ENCODE measurements at places on chromosomes 1 and 21. TPM values are rescaled to one million over a fixed set of nuclear protein-coding genes. Genes with fewer than 3 reads are reported as not detected.

DNA sequence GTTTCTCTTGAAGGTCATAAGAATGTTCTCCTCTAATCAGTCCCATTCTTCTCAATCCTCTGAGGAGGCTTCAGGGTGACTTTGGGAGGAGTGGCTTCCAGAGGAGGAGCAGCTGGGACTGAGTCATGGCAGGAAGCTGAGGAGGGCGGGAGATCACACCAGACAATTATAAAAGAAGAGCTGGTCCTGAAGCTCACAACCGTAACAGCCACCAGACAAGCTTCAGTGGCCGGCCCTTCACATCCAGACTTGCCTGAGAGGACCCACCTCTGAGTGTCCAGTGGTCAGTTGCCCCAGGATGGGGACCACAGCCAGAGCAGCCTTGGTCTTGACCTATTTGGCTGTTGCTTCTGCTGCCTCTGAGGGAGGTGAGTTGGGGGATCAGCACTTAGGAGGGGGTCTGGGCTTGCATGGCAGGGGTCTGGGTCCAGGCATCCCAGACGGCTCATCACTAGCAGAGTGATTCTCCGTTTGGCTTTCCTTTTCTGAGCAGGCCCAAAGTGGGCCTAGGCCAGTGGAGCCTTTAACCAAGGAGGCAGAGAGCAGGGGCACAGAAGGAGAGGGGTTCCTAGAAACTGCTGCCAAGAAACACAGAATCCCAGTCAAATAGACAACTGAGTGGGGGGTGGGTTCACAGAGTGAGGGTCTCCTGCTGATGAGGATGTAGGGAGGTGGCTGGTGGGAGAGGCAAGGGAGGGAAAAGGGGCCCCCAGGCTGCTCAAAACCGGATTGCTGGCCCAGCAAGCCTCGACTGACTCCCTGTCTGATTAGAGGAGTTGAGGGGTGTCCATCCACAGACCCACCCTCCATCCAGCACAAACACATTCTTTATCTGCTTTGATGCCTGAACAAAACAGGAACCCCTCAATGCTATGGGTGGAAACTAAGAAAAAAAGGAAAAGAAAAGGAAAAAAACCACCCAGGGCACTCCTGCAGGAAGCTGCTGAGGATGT lies at the start of gene ECM1:
Gene ECM1, plus strand, starts transcription at position 198 of the 953 bp plus-strand sequence. Its CDS starts 101 bp downstream, at position 299.
- peaks cover 25% of the 10 kb centered on the region for H3K4me1 ChIP-seq
- peak within 1 kb of the TSS; percentile 46 for H3K4me3 ChIP-seq
- DNase-seq: no peak
- peaks cover 31% of the 10 kb centered on the region for H3K36me3 ChIP-seq
- no peaks in the 10 kb centered on the region for H3K27me3 ChIP-seq

The HNRNPU gene
- total RNA-seq: 328 TPM

DNA sequence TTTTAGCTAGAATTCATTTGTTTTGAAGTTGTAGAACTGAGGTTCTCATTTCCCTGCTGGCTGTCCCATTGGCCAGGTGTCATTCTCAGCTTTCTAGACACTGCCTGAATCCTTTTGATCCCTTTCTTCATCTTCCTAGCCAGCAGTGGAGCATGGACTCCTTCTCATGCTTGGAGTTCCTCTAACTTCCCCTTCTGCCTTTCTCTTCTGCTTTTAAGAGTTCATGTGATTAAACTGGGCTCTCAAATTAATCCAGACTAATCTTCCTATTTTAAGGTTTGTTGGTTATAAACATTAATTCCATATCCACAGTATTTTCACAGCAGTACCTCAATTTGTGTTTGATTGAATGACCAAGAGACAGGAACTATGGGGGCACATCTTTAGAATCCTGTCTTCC lies 52.3 kb downstream of the ADAMTS5 start:
- DNase-seq: no peak
- H3K27me3 ChIP-seq: no peaks in the 10 kb centered on the region
- no peak overlapping the region for H3K27ac ChIP-seq
- H3K36me3 ChIP-seq: no peaks in the 10 kb centered on the region
- H3K4me3 ChIP-seq: no peak overlapping the region

GRCh38 chr1:229845410-229846138 lies 219.5 kb downstream of the URB2 start:
- H3K36me3 ChIP-seq: no peaks in the 10 kb centered on the region
- DNase-seq: no peak
- H3K4me3 ChIP-seq: no peak overlapping the region
- peaks cover 7% of the 10 kb centered on the region for H3K4me1 ChIP-seq
- H3K27me3 ChIP-seq: peaks cover 17% of the 10 kb centered on the region
- H3K27ac ChIP-seq: no peak overlapping the region

DNA sequence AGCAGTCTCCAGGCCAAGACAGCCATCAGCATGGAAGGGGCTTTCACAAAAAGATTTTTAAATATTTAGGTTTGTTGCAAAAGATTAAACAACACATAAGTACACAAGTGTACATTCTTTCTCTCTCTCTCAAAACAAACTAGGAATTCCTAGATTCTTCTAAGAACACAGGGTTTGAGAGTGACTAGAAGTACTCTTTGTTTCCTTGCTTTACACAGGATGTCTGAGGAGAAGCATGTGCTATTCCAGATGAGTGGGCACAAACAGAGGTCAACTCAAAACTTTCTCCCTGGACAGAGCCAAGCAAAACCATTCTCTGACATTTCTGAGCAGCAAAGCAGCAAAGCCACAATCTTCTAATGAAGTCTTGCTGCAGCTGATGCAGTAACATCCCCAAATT lies 210.6 kb upstream of the HOOK1 start:
- H3K27me3 ChIP-seq: no peaks in the 10 kb centered on the region
- no peak overlapping the region for H3K27ac ChIP-seq
- H3K4me3 ChIP-seq: no peak overlapping the region
- DNase-seq: no peak

- no peak for DNase-seq
- H3K4me3 ChIP-seq: no peak overlapping the region
- H3K4me1 ChIP-seq: no peaks in the 10 kb centered on the region
- H3K27me3 ChIP-seq: peaks cover 12% of the 10 kb centered on the region
- H3K36me3 ChIP-seq: no peaks in the 10 kb centered on the region
- no peak overlapping the region for H3K27ac ChIP-seq
Observed at GRCh38 chr21:19276665-19277064, 873.1 kb upstream of the TMPRSS15 start.

DNA sequence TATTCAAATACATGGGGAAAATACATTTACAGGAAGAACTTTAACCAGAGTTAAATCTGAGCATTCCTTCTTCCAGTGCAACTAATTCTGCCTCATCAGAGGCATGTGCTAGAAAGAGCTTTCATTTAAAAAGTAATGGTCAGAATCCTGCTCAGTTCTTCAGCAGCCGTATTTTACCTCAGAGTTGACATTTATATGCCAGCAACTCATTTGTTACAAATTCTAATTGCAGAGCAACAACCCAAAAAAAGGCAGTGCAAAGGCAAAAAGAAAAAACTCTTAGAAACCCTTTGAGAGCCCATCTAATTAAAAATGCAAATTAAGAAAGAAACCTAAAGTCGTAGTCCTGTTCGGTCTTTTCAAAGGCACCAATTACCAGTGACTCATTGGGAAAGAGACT lies 392.5 kb downstream of the PBX1 start:
- H3K4me3 ChIP-seq: no peak overlapping the region
- H3K4me1 ChIP-seq: no peaks in the 10 kb centered on the region
- H3K27ac ChIP-seq: no peak overlapping the region
- DNase-seq: no peak
- H3K36me3 ChIP-seq: peaks cover 4% of the 10 kb centered on the region

GRCh38 chr1:225750875-225751824 lies 26.5 kb upstream of the SRP9 start:
- no peak overlapping the region for H3K27ac ChIP-seq
- H3K36me3 ChIP-seq: no peaks in the 10 kb centered on the region
- peaks cover 3% of the 10 kb centered on the region for H3K27me3 ChIP-seq
- no peak for DNase-seq
- no peak overlapping the region for H3K4me3 ChIP-seq
- H3K4me1 ChIP-seq: peaks cover 41% of the 10 kb centered on the region

The CD84 gene
- total RNA-seq: not detected

- peaks cover 20% of the 10 kb centered on the region for H3K4me1 ChIP-seq
- no peak overlapping the region for H3K4me3 ChIP-seq
- DNase-seq: no peak
- peaks cover 15% of the 10 kb centered on the region for H3K27me3 ChIP-seq
- no peak overlapping the region for H3K27ac ChIP-seq
- peaks cover 3% of the 10 kb centered on the region for H3K36me3 ChIP-seq
Observed at GRCh38 chr1:232333419-232333767, 296.5 kb downstream of the SIPA1L2 start.

GRCh38 chr1:218274511-218274910 lies 10.6 kb upstream of the RRP15 start:
- H3K36me3 ChIP-seq: no peaks in the 10 kb centered on the region
- no peak overlapping the region for H3K27ac ChIP-seq
- peaks cover 21% of the 10 kb centered on the region for H3K27me3 ChIP-seq
- no peak for DNase-seq

DNA sequence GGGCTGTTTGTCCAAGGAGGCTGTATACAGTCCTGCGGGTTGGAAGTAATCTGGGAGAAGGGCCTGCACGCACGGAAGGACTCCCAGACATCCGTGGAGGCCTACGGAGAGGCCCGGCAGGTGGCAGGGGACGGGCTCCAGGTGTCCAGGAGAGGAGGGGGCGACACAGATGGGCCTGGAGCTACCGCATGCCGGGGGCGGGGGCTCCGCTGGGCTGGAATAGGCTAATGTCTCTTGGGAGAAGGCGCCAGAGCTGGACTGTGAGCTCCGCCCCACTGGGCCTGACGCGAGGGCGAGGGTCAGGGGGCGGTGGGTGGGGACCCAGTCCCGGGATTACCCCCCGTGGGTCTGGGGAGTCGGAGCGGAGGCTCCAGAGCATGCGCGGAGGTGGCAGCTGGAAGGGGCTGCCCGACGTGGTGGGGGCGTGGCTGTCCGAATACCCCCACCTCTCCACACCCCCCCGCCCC lies 659 bp downstream of the AGO1 start:
- H3K27ac ChIP-seq: peak overlapping the region; percentile 68
- DNase-seq: peak; percentile 73
- peak overlapping the region; percentile 96 for H3K4me3 ChIP-seq
- H3K27me3 ChIP-seq: peaks cover 3% of the 10 kb centered on the region

DNA sequence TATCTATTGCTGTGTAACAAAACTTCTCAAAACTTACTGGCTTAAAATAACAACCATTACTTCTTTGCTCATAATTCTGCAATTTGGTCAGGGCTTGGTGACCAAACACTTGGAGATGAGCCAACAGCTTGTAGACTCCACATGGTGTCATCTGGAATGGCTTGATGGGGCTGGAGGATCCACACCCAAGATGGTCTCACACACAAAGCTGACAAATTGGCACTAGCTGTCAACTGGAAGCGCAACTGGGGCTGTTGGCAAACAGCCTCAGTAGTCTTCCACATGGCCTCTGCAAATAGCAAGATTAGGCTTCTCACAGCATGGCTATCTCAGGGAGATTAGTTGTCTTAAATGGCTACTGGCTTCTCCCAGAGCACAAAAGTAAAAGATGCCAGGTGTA lies 27.1 kb upstream of the MTF2 start:
- no peak overlapping the region for H3K27ac ChIP-seq
- H3K4me3 ChIP-seq: no peak overlapping the region
- H3K27me3 ChIP-seq: peaks cover 10% of the 10 kb centered on the region
- no peak for DNase-seq
- H3K4me1 ChIP-seq: no peaks in the 10 kb centered on the region

The FBXO2 gene
- total RNA-seq: 7.4 TPM

GRCh38 chr1:5402618-5403017 lies 589.6 kb downstream of the NPHP4 start:
- no peak for DNase-seq
- H3K27ac ChIP-seq: no peak overlapping the region
- H3K4me1 ChIP-seq: no peaks in the 10 kb centered on the region
- H3K27me3 ChIP-seq: no peaks in the 10 kb centered on the region

DNA sequence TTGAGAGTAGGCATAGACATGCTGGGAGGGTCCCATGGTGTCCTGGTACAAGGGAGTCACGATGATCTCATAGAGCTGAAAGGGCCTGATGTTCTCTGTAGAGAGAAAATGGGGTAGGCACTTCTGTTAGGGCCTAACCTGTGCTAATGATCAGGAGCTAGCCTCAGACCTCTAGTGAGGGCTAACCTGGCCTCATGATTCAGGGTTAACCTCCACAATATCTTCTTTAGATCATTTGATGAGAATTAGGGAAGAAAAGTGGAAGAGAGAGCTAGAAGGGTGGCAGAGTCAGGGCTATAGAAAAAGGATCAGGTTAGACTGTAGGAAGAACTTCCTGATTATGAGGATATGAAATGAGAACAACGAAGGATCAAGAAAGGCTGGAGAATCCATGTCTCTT lies 5.0 kb upstream of the MRPS15 start:
- H3K36me3 ChIP-seq: no peaks in the 10 kb centered on the region
- H3K27ac ChIP-seq: no peak overlapping the region
- H3K27me3 ChIP-seq: no peaks in the 10 kb centered on the region
- H3K4me1 ChIP-seq: peaks cover 23% of the 10 kb centered on the region

GRCh38 chr1:181986907-181987305 lies 74.6 kb downstream of the ZNF648 start:
- no peak overlapping the region for H3K27ac ChIP-seq
- H3K36me3 ChIP-seq: no peaks in the 10 kb centered on the region
- H3K27me3 ChIP-seq: peaks cover 16% of the 10 kb centered on the region
- no peak overlapping the region for H3K4me3 ChIP-seq
- no peak for DNase-seq
